ENCODE measurements at places on chromosomes 12 and 14.

DNA sequence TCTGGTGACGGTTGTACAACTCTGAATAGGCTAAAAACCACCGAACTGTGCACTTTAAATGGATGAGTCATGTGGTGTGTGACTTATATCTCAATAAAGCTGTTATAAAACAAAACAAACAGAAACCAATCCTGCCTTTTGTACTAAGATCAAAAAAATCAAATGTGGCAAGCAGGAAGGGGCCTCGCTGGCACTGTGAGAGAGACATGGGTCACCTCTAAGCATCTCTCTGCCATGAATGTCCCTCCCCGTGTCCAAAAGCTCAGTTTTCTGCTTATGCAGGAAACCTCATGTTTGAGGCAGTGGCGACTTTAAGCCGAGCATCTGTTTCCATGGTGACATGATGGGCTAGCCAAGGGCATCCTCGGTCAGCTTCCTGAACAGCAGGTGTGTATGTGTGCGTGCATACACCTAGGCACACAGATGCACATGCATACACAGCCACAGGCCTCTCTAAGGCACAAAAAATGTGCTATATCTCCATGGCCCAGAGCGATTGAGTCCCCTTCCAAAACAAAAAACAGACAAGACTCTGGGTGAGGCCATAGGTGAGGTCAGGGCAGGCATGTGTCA lies 44.4 kb downstream of the ARL6IP4 start:
- DNase-seq, result no peak

- no peak for DNase-seq
Observed at GRCh38 chr12:14258575-14258940, 106.9 kb upstream of the ATF7IP start.

DNA sequence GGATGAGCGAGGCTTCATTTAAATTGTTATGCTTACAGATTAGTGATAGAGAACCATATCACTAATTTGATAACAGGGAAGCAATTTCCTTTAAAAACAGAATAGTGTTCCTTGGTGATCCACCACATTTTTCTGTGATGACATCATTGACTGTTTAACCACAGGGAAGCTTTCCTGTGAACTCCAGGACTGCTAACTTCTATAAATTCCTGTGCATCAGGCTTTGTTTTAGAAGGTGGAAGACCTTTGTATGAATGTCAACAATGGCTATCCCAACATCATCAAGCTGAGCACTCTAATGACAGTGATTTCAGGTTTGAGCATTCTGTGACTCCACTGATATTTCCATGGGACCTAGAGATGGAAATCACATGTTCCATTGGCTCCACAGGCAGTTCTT lies 177.1 kb downstream of the RMST start:
- no peak for DNase-seq

DNA sequence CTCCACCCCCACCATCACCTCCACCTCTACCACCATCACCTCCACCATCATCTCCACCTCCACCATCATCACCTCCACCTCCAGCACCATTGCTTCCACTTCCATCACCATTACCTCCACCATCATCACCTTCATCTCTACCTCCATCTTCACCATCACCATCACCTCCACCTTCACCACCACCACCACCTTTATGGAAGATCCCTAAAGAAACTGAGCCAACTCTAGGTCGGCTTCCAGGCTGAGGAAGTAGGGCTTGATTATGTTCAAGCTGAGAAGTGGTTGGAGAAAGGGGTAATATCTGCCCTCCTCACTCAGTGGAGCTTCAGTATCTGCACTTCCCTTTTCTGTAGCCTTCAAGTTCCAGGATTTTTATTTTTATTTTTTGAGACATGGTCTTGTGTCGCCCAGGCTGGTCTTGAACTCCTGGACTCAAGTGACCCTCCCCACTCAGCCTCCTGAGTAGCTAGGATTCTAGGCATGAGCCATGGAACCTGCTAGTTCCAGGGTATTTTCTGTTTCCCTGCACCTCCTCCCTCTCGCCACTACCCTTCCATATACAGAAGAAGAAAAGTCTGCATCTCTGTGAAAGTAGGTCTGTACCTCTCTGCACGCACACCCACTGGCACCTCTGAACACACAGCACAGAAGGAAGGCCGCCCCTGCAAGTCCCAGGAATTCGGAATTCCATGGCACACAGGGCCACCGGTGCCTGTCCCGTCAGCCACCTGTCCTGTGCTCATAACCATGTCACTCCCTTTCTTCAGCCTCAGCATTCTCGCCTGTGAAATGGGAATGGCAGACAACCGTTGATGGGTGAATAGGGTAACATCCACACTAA lies 5.9 kb downstream of the ZBTB42 start:
- DNase-seq, result no peak

GRCh38 chr12:4954621-4955354 lies 45.1 kb downstream of the KCNA1 start:
- no peak for DNase-seq

- DNase-seq, result no peak
Observed at GRCh38 chr12:57793920-57794319, 11.3 kb downstream of the TSFM start.

- DNase-seq, result no peak
Observed at GRCh38 chr14:89205137-89205740, 211.8 kb downstream of the FOXN3 start.

DNA sequence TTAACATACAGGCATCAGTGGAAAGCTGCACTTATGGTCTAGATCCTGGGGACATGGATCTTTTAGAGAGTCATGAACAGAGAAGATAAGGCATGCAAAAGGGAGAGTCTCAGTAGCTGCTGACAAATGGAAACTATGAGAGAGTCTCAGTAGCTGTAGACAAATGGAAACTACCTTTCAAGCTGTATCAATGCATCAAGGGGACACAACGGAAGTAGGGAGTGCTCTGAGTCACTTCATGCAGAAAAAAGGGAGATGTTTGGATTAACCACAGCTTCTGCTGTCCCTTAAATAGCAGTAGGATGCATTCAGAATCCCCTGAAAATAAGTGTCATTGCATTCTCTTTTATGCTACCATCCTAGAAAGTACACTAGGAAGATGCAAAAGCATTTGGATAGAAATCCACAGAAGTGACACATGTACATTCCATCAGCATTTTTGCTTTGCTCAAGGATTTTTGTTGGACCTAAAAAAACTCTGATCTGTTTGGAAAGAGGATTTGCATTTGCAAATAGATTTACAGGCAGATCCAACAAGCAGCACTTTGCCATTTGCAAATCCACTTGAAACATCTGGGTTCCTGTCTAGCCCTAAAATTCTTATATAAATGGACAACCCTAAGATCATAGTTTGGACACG lies 227.5 kb upstream of the LMO3 start:
- no peak for DNase-seq

- DNase-seq, result no peak
Observed at GRCh38 chr12:44526655-44527182, 349.4 kb downstream of the NELL2 start.

GRCh38 chr14:102738373-102739189 lies 38.7 kb upstream of the TRAF3 start:
- no peak for DNase-seq

DNA sequence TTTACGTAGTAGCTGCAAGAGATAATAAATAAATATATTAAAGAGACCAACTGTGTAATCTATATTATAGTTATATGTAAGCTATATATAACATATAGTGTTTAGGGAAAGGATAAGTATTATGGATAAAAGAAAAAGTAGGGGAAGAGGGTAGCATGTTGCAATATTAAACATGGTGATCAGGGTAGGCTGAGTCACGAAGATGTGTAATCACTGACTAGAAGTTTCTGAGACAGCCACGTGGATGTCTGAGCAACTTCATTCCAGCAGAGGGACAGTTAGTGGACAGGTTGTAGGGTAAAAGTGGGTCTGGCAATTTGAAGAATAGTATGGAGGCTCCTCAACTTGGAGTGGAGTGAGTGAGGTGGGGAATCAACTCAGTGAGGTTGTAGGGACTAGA lies 109.7 kb downstream of the ANO4 start:
- no peak for DNase-seq

DNA sequence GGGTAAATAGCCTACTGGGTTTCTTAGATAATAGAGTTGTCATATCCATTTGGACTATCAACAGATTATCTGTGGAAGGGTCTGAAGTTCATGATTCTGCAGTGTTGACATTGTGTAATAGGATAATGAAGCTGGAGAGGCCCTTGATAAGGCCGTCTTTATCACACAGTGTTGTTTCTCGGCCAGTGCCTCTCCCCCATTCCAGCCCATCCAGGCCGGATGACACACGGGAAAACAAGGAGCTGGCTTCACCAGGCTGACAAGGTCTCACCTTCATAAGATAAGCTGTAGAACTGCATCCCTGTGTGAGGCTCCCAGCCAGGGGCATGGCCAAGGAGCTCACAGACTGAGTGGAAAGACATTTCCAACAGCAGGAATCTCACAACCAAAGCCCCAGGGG lies 8.7 kb upstream of the EML1 start:
- DNase-seq, result no peak

GRCh38 chr14:100152091-100152490 lies 7.4 kb downstream of the DEGS2 start:
- DNase-seq, result no peak

DNA sequence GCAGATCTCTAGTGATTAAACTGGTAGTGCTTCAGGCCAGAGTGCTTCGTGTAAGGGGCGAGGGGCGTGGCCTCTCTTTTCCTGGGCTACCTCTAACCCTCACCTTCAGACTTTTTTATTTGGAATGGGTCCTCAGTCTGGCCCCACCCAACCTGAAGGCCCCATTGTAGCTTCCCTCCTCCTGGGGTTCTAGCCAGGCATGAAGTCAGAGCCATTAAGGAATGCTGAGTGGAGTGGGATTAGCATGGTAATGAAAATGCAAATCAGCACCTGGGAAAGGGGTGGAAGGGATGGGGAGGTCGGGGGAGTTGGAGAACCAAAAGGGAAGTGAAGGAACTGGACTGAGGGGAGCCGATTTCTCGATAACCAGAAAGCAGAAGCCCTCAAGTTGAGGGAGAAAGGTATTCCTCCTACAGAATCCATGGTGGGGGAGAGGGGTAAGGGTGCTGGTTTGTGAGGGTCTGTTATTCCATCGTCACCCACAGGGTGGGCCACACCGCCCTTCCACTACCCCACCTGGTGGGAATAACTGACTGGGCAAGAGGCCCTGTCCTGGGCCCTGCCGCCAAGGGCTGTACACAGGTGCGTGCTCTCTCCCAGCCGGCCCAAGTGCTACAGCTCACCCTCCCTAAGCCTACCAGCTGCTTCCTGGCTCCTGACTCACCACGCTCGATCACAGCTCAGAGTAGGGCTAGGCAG lies 14.1 kb downstream of the ZFHX2 start:
- DNase-seq, result no peak

DNA sequence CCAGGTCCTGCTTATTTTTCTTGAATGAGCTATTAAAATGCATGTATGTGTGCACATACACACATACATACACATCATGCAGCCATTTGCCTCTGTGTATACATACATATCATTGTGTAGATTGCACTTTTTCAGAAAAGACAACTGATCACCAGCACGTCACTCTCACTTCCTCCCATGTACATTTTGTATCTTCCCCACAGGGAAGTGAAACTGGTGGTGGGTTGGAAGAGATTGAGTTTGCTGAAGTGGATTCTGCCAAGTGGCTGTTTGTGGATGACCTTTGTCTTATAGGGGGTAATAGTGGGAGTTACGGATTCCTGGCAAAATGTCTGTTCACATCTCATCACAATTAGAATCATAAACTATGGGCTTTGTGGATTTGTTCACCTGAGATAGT lies 448.6 kb downstream of the RAD51B start:
- no peak for DNase-seq

Measured in H4 (cell line).